T-helper 1 cell (primary cell): ENCODE measurements at places on chromosomes 6 and 20.

GRCh38 chr20:59455402-59456341 is 148.7 kb upstream of the PHACTR3 start:
- no peak for DNase-seq

DNA sequence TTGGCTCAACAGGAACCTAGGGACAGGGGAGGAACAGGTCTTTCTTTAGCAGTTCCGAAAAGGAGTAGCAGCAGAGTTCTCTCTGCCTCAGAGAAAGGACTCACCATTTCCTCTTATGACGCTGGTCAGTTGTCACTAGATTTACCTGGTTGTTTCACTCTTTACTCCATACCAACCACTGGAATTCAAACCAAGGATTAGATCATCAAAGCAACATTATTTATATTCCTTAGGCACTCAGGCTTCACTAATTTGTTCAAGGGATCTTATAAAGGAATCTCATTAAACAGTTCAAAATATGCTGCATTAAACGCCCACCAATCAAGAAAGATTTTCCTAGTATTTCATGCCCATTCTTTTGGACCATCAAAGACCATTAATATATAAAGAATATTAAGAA is 1129.5 kb upstream of the MAP3K7 start:
- DNase-seq, result no peak

GRCh38 chr20:36821964-36822437 is 48.4 kb upstream of the DSN1 start:
- no peak for DNase-seq

GRCh38 chr6:151293688-151294016 is 53.9 kb downstream of the AKAP12 start:
- DNase-seq, result no peak
